ENCODE measurements at places on chromosomes 5 and 9.

- DNase-seq: no peak
These were observed 82.1 kb downstream of the GAPVD1 start for GRCh38 chr9:125343518-125344275.

DNA sequence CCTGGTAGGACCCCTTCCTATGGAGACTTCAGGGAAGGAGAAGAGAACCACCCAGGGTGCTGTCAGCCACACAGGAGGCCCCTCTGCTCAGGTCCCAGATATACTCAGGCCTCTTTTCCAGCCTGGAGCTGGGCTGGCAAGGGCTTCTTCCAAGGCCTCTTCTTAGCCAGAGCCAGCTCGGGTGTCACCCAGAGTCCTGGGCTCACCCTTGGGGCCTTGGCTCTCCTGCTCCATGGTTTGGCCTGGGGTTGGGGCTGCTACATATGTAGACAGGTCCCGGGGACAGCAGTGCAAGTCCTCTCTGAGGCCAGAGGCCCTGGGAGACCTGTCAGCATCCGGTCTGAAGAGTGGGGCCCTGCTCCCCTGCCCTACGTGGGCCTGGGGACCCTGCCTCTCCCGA lies 22.8 kb downstream of the PAEP start:
- no peak for DNase-seq

DNA sequence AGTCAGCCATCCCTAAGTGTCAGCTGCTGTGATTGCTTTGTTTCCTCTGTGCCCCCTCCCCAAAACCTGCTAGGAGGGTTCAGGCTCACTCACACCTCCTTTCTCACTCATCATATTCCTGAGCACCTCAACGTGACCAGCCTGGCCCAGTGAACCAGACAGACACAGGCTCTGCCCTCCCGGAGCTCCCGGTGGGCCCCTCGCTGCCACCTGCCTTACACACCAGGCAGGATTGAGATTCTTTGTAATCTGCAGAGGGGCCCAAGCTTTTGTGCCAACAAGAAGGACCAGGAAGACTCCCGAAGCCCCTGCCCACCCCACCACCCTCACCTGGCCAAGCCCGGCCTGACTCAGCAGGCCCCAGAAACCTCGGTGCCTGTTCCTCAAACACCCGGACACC lies 87.8 kb downstream of the NTNG2 start:
- no peak for DNase-seq

GRCh38 chr9:134995792-134996120 lies 78.0 kb upstream of the FCN1 start:
- DNase-seq: no peak

- peak; percentile 16 for DNase-seq
These were observed 28.5 kb downstream of the COL5A1 start for GRCh38 chr9:134670042-134670525.

- DNase-seq: no peak
These were observed 178.2 kb upstream of the IRX1 start for GRCh38 chr5:3417376-3417943.

DNA sequence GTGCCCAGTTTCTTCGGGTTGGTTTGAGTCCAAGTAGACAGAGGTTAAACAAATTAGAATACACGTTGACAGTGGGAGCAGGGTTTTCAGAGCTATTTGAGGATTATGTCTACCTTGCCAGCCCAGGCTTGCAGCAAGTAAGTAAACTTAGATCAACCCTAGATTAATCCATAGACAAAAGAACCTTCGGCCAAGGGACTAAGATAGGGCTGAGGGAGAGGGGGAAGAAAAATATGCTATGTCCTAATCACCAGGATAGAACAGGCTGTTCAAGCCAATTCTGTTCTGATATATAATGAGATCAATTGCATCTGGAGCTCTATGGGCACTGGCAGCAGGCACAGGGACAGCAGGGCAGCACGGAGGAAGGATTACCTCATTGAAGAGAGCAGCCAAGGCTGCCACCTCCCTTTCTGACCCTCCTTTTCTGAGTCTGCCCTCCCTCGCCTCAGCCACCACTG lies 377.7 kb downstream of the PIK3R1 start:
- no peak for DNase-seq

GRCh38 chr9:127206666-127207065 lies 57.9 kb upstream of the GARNL3 start:
- DNase-seq: no peak

- DNase-seq: no peak
These were observed 40.2 kb upstream of the FCN1 start for GRCh38 chr9:134957945-134958227.

DNA sequence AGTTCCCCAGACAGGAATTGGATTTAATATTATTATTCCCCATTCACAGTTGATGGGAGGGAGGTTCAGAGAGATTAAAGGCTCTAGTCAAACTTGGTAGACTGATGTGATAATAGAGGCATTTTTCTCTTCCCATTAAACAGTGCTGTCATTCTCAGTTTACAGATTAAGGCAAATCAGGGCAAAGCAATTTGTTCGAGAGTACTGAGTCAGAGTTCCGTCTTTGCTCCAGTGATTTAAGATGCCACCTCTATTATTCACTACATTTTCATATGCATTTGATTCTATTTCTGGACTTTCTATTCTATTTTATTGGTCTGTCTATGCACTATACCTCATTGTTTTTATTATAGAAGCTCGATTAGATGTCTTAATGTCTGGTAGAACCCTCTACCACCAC lies 201.0 kb upstream of the RAI14 start:
- DNase-seq: no peak

DNA sequence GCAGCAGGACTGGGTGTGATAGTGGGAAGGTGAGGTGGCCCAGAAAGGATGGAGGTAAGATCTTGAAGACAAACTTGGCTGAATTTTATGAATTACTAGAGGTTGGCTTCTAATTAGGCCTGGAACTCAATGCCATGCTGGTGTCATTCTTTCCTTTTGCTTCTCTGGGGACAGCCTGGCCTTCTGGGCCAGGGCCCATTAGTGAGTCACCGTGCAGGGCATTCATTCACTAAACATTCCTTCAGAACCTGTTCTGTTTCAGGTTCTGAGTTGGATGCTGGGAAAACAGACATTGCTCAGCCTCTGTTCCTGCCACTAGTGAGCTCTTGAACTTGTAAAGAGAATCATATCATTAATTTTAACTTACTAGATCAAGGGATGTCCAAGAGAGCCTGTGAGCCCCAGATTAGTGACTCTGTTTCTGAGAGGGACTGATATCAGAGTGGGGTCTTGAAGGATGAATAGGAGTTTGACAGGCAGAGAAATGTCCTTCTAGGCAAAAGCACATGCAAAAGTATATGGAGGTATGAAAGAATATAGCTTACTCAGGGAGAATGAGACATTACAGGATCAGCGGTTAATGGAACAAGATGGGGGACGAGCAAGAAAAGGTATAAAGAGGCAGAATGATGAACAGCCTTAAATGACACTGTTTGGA lies 66.5 kb downstream of the LHX2 start:
- no peak for DNase-seq

GRCh38 chr9:9951556-9952160 lies 661.1 kb downstream of the PTPRD start:
- no peak for DNase-seq

GRCh38 chr5:149265068-149265465 lies 6.6 kb upstream of the AFAP1L1 start:
- no peak for DNase-seq

- DNase-seq: no peak
These were observed 137.0 kb downstream of the PBX3 start for GRCh38 chr9:125884218-125884595.

All from SW480 (cell line).